ENCODE measurements at places on chromosomes 13 and 19.

DNA sequence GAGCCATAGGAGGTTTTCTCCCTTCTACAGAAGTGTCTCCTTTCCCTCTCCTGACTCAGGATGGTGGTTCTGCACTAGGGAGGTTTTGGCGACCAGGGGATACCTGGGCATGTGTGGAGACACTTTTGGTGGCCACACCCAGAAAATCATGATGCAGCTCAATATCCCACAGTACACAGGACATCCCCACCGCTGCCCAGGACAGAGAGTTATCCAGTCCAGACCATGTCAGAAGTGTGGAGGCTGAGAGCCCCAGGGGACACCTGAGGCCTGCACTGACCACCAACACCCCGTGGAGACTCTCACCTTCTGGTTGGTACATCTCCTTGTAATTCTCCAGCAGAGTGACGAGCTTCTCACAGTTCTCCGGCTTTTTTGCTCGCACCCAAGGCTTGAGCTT lies 16.6 kb downstream of the PEG3 start:
- DNase-seq = no peak

- no peak for DNase-seq
Measured at GRCh38 chr13:110343241-110343865, 36.3 kb downstream of the COL4A2 start.

DNA sequence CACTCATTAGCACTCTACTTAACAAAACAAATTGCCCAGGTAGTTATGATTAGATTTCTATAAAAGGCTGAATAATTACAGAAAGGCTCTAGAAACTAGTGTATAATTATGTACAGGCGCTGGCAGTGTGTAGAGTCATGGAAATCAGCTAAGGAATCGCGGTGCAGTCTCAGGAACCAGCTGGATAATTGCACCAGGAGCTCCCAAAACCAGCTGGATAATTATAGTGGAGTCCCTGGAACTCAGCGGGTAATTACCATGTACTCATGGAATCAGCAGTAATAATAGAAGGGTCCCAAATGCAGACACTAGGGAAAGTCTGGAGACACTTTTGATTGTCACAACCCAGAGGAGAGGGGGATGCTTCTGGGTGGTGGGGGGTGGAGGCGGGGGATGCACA lies 23.2 kb upstream of the TTYH1 start:
- no peak for DNase-seq

DNA sequence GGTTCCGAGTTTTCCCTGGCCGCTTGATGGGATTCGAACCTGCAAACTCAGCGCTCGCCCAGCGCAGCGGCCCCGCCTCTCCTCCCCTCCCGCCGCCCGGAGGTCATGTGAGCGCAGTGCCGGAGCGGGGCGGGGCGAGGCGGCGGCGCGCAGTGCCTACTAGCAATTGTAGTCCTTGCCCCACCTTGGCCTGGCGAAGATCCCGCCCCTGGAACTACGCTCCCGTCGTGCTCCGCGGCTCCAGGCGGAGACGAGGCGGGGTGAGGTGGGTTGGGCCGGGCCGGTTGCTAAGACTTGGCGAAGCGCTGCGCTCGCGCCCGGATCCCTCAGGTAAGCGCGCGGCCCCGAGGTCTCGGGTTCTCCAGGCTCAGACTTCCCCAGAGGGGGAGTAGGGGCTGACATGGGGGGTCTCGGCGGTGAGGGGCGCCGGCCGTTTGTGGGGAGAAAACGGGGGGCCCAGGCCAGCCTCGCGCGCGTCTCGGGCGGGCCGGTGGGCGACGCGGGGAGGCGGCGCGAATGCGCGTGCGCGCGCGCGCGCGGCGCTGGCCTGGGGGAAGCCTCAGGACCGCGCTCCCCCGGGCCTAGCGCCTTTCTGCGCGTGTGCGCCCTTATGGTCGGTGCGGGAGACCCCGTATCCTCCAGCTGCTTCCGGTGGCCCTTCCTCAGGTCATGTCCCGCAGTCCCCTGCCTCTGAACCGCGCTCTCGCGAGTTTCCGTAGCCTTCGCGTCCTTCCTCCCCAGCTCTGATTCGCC lies at the start of the genes ADAT3 and SCAMP4:
TSS of gene ADAT3 (plus strand) at position 290 of the 753 bp plus-strand sequence. CDS start 6,649 bp downstream, outside the sequence.
TSS of gene SCAMP4 (plus strand) at position 290 of the 753 bp plus-strand sequence. CDS start 9,621 bp downstream, outside the sequence.
- DNase-seq = peak; percentile 99

GRCh38 chr13:109778102-109778542 lies 8.3 kb downstream of the IRS2 start:
- no peak for DNase-seq

- no peak for DNase-seq
Measured at GRCh38 chr19:9673912-9674662, 813 bp downstream of the ZNF562 start.

DNA sequence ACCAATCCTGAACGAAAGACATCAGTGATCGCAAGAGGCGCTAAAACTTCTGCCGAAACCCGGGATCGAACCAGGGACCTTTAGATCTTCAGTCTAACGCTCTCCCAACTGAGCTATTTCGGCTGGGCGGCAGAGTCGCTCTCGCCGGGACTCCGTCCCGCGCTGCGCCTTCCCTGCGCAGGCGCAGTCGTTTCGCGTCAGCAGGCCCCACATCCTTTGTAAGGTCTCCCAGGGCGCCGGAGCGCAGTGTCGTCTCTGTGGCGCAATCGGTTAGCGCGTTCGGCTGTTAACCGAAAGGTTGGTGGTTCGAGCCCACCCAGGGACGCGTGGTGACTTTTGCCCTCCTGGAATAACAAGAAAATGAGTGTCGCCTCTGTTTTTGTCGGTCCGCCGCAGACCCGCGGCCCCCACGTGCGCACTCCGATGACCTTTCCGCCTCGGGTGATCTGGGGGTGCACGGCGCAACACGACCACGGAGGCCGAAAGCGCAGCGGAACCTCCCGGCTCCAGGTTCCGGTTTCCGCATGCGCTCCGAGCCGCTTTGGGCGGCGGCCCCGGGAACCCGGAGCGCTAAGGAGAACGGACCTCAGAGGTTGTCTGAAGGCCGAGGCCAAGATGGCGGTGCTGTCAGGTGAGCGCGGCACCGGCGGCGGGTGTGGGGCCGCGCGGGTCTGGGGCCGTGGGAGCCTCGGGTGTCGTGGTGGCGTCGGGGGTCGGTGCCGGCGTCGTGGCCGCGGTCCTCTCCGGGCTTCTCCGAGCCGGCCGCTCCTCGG lies at the start of gene NDUFS7:
TSS of gene NDUFS7 (plus strand) at position 596 of the 773 bp plus-strand sequence. CDS start at position 616, 20 bp downstream.
- peak; percentile 86 for DNase-seq

DNA sequence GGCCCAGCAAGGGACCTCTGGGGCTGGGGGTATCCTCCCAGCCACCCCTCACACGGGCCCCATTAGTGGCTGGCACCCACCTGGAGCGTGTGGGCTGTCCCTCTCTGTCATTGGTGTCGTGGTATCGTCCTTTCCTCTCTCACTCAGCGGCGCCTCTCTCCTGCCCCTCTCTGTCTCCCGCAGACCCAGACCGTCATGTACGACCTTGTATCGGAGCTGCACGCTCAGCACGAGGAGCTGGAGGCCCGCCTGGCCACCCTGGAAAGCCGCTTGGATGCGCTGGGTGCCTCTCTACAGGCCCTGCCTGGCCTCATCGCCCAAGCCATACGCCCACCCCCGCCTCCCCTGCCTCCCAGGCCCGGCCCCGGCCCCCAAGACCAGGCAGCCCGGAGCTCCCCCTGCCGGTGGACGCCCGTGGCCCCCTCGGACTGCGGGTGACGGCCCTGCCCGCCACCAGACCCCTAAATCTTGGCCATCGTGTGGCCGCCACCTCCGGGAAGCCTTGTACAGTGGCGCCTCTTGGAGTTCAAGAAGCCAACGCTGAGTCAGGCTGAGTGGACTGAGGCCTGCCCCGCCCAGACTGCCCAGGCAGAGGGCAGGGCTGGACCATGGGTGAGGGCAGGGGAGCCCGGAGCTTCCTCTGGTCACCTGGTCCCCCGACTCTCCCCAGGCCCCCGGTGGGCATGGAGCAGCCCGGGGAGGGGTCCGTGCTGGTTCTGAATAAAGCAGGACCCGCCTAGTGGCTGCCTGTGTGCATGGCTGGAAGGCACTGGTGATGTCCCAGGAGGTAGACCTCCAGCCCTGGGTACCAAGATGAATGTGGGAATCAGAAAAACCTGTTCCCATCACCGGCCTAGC lies 9.8 kb upstream of the ARRDC2 start:
- no peak for DNase-seq

Measured in gastrocnemius medialis (tissue), 4 donors.